ENCODE measurements at places on chromosomes 12 and 14.

DNA sequence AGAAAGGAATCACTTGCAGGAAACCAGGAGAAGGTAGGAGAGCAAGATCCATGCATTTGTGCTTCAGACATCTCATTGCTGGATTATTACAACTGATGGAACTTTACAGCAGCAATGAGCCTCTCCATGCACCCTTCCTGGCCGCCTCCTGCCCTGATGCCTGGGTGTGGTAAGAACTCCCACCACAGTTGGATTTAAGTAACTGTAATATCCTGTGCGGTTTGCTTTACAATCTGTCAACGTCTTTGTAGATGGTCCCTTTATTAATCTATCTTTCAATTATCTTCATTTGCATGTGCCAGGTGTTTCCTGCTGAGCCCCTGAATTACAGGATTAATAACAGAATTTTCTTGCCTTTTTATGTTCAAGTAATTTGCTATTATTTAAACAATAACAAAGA, 1300.5 kb upstream of the TMEM132C start:
- no peak for DNase-seq

DNA sequence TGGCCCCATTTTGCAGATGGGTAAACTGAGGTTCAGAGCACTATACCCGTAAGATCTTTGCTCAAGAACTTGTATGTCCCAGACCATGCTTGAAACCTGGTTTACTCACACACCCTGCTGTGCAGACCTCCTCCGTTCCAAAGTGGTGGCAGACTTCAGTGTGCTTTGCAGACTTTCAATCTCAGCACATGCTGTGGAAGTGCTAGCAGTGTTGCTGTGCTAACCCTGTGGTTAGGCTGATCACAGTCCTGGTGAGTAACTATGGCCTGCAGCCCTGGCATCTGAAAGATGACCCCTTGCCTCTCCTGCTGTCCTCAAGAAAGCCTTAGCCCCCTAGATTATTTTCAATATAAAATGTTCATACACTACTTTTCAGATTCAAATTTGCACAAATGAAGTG, 450.6 kb downstream of the DPF3 start:
- DNase-seq = no peak

- no peak for DNase-seq
Observed at GRCh38 chr12:24770334-24770733, 178.6 kb downstream of the BCAT1 start.

DNA sequence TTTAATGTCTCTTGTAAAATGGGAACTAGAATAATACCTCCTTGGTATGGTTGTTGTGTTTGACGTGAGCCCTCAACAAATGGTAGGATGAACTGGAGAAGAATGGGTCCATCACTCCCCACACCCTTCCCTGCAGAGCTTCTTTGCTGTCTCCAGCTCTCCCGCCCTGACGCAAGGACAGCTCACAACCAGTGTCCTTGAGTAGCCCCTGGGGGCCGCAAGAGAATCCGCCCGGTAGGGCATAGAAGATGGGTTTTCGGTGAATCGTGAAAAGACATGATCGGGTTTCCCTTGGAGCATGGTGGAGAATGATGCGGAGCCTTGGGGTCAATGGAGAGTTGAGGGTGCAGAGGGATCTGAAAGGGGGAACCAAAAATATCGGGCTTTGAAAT, 6.1 kb upstream of the PAX9 start:
- no peak for DNase-seq

GRCh38 chr12:89437231-89437630, 84.9 kb upstream of the DUSP6 start:
- DNase-seq = no peak

- no peak for DNase-seq
Observed at GRCh38 chr12:132427174-132427768, 62.7 kb upstream of the FBRSL1 start.

- DNase-seq = no peak
Observed at GRCh38 chr12:121427556-121428050, 27.7 kb downstream of the RNF34 start.

DNA sequence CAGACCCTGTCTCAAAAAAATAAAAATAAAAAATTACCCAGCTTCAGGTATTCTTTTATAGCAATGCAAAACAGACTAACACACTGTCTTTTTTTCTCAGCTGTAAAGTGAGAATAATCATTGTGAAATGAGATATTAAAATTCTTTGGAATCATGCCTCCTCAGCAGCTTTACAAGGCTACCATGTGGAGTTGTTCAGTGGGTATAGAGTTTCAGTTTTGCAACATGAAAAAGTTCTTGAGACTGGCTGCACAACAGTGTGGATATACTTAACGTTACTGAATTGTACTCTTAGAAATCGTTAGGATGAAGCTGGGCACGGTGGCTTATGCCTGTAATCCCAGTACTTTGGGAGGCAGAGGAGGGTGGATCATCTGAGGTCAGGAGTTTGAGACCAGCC, 15.7 kb upstream of the MAPKAPK5 start:
- no peak for DNase-seq

DNA sequence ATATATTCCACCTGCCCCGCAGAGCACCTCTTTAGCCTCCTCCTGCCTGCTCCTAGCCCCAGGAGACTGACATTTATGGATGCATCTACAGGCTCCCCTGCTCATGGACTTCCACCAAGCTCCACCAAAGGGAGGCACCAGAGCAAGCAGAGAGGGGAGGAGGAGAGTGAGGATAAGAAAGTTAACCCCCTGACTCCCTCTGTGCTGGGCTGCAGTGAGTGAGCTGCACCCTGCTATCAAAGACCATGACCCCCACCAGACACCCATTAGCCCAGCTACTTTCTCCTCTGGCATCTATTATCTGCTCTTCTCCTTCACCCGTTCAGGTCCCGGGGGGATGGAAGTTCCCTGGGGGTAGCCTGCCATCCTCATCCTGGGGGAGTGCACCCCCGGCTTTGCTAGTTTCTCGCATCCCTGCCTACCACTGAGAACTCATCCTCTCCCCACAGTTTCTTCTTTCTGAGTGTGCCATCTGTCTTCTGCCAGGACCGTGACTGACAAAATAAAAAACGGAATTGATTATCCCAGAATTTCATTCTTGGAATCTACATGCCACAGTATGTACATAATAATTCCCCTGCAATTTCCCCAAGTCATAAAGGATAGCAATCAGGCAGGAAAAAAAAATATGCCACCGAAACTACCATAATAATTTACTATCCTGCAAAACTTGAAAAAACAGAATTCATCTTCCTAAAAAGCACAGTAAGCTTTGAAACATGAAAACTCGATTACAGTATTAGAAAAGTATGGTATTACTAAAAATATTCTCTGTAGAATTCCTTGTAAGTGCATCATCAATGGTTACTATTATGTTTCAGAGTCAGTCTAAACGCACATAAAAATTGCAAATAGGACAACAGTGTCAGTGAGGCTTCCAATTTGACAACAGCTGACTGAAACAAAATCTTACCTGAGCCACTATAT, 45.2 kb downstream of the FOXN3 start:
- no peak for DNase-seq

- DNase-seq = no peak
Observed at GRCh38 chr12:57712701-57713100, 18.8 kb downstream of the OS9 start.

DNA sequence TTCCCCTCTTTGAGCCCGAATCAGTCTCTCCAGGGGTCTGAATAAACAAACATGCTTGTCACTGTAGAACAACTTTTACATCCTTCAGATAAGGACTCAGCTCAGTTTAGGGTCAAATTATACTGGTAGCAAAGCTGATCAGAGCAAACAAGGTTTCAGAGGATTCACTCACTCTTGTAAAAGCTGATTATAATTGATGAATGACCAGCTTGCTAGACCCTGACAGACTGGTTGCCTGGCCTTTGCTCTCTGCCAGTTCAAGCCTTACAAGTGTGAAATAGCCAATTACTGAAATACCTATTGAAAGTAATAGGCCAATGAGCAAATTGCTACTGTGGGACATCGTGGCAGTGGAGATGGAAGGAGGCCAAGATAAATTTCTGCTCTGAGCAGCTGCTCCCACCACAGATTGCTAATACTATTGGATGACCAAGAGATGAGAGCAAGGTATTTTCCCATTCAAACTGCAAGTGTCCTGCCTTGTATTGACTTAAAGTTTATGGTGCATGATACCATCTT, 177.6 kb downstream of the PDZRN4 start:
- DNase-seq = no peak

DNA sequence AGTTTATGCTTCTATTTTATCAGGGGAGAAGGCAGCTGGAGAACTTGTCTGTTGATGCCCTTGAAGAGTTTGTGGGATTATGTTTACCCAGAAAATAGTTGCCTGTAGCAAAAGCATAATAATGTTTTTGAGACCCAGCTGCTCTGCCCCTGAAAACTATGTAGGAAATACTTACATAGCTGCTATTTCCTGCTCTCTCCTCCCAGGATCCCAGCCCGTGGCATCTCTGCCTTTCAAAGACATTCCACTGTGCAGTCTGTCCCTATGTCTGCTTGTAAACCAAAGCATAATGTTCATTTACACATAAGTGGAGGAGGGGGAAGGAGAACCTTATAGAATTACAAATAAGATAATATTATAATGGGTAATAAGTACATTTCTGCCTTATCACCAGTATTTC, 198.7 kb downstream of the SYT1 start:
- DNase-seq = no peak

DNA sequence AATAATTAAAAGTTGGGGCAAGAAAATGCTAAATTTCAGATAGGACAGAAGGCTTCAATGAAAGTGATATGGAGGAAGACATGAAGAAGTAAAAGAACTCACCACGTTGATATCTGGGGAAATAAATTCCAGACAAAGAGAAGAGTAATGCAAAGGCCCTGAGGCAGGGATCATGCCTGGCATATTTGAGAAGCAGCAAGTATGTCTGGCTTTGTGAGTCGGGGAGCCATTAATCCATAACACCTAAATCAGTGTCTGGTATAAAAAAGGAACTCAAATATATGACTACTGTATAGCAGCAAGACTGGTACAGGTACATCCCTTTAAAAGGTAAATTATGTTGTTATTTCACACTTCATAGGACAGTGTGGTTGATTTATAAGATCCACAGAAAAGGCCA, 16.4 kb downstream of the BAZ1A start:
- DNase-seq = no peak

DNA sequence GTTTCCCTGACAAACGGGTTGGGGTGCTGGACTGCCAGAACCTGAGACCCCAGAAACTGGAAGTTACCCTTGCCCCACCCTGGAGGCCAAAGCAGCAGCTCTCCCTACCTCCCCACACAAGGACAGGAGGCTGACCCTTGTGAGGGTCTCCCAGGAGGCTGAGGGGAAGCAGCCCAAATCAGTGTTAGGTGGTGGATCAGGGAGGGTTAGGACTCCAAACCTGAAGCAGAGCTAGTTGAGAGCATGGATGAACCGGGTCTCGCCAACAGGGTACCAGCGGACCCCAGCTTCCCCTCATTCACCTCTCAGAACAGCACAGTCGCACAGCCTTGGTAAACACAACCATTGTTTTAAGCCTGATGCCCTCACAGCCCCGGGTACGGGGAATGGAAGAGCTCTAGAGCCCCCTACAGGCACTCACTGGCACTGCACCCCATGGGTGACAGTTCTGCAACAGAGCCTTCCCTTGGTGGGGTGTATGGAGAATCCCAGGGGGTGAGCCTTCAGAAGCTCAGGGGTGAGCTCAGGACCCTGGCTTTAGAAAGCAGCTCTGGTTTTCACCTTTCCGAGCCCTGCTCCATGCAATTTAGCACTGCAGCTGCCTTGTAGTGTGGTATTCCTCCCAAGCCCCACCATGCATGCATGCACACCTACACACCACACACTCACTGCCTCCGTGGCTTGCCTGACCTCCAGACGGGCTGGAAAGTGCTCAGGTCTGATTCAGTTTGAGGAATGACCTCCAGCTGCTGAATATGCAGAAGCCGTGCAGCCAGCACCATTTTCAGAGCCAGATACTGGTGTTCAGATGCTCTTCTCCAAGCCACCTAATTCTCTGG, 11.2 kb downstream of the ESRRB start:
- peak; percentile 84 for DNase-seq

- DNase-seq = no peak
Observed at GRCh38 chr14:73452341-73453186, 5.8 kb downstream of the NUMB start.

GRCh38 chr14:96979611-96980074, 182.5 kb downstream of the VRK1 start:
- no peak for DNase-seq

- DNase-seq = no peak
Observed at GRCh38 chr14:58785701-58786100, 147.9 kb downstream of the DACT1 start.

- no peak for DNase-seq
Observed at GRCh38 chr12:111408686-111409402, 3.1 kb downstream of the SH2B3 start.

- no peak for DNase-seq
Observed at GRCh38 chr12:32155961-32156529, 49.4 kb downstream of the BICD1 start.

DNA sequence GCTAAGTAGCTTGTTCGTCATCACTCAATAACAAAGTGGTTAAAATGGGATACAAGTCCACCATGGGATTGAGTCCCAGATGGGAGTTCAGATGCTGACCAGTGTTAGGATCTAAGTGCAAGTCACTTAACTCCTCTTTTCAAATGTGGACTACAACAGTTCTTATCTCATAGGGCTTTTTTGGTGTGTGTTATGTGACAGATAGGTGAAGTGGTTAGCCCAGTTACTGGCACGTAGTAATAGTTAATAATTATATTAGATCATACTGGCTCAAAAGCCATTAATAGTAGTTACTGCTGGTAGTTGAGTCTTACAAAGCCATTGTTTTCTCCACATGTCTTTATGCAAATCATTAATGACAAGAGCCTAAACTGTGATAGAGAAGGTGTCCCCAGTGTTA, 73.2 kb downstream of the RCOR1 start:
- DNase-seq = no peak

- DNase-seq = no peak
Observed at GRCh38 chr14:75871181-75871880, 110.5 kb downstream of the TGFB3 start.

DNA sequence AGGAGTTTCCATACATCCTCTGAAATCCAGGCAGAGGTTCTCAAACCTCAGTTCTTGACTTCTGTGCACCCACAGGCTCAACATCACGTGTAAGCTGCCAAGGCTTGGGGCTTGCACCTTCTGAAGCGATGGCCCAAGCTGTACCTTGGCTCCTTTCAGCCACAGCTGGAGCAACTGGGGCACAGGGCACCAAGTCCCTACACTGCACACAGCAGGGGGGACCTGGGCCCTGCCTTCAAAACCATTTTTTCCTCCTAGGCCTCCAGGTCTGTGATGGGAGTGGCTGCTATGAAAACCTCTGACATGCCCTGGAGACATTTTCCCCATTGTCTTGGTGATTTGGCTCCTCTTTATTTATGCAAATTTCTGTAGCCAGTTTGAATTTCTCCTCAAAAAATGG, 10.6 kb downstream of the AREL1 start:
- DNase-seq = no peak

Measured in activated CD8-positive, alpha-beta memory T cell treated with anti-CD3 and anti-CD28 coated beads for 24 hours (primary cell).